Femur (tissue), 1 donor: ENCODE measurements at places on chromosomes 4 and X.

- DNase-seq, result no peak
Measured at GRCh38 chr4:178387756-178388155, 945.5 kb upstream of the AGA start.

DNA sequence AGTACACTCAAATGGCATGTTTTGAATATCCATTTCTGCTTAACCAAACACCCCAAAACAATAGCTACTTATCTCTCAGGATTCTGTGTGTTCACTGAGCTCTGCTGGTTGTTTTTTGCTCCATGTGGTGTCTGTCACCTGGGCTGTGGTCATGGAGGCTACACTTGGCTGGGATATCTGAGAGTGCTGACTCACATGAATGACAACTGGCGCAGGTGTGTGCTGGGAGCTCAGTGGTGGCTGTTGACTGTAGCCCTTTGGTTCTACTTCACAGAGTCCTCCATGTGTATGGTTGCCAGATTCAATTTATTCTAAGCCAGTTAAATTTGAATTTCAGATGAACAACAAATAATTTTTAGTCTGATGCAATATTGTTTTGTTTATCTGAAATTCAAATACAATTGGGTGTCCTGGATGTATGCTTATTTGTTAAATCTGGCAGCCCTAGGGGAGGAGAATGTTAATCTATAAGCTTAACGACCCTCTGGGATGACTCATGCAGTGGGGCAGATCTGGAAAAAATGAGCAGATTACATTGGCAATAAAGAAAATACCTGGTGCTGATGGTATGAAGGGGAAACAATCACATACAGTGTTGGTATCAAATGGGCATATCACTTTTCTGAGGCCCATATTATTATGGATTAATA lies 28.2 kb upstream of the TCEAL4 start:
- DNase-seq, result no peak

GRCh38 chr4:7964890-7965662 lies 25.4 kb upstream of the AFAP1 start:
- peak; percentile 42 for DNase-seq

GRCh38 chr4:52069571-52069970 lies 18.5 kb downstream of the SPATA18 start:
- DNase-seq, result no peak

DNA sequence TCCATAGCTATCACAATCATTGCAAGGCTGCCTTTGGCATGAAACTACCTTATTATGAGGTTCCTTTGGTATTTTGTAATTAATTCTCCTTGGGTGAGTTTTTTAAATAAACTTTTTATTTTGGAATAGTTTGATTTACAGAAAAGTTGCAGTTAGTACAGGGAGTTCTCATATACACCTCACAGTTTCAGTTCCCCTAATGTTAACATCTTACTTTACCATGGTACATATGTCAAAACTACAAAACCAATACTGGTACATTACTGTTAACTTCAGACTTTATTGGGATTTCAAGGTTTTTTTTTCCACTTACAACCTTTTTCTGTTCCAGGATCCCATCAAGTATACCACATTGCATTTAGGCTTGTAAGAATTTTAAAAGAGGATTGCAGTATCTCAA lies 52.0 kb upstream of the RGN start:
- DNase-seq, result no peak

DNA sequence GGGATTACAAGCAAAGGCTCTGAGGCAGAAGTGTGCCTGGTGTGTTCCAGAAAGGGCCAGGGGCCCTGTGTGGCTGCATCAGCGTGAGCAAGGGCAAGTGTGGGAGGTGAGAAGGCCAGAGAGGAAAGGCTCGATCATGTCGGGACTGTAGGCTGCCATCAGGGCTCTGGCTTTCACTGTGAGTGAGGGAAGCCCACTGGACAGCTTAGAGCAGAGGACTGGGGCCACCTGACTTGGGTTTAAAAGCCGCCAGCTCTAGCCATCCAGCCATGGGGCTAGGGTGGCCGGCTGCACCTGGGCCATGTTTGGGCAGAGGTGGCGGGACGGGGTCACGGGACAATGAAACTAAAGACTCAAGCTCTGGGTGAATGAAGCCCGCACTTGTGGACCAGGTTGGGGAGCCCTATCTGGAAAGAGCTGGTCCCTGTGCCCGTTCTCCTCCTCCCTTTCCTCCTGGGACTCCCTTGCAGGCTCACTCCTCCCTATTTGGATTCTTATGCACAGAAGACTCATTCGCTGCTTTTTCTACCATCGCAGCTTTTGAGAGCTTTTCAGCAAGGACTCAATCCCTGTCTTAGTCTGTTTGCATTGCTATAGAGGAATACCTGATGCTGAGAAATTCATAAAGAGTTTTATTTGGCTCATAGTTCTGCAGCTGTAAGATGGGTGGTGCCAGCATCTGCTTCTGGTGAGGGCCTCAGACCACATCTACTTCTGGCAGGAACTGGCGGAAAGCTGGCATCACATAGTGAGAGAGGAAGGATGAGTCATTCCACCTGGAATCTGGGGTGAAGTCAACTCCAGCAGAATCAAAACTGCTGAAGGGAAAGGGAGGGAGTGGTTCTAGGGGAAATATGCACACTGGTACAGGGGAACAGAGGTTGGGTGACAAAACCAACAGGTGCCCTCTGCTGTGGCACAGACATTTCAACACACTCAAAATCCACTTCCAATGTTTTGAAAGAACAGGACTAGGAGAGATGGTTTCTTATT lies 15.3 kb downstream of the CTAG1B start:
- peak; percentile 59 for DNase-seq

GRCh38 chr4:25351777-25352416 lies 25.2 kb upstream of the ANAPC4 start:
- no peak for DNase-seq

DNA sequence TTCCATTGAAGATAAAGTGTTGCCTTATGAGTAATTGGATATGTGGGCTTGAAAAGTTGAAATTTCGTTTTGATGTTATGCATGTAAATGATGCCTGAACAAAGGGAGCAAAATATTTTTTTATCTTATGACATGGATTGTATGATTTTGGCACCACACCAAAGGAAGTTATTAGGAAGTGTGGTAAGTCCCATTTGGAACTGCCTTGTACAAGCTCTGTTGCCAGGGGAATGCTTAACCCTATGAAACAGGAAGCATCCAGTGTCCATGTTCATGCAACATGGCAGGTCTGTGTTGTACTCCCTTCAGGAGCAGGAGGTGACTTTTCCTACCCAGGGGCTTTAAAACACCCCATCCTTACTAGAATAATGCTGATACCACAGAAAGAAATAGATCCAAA lies 13.2 kb downstream of the SMPX start:
- no peak for DNase-seq

DNA sequence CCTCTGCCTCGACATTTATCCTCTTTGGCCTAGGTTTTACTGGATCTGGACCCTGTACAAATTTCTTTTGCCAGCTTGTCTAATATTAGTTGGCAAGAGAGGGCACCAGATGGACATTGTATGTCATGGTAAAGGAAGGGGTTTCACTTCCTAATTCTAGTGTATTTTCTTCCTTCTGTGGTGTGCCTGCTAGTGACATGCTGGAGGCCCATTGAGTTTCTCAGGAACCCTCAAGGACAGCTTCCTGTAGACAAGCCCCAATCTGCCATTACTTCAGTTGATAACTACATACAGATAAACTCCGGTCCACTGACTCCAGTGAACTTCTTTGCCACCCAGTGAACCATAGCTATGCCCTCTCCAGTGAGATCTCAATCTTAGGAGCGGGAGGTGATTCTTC lies 116.9 kb downstream of the STPG2 start:
- no peak for DNase-seq

GRCh38 chr4:185993328-185993973 lies 75.5 kb upstream of the TLR3 start:
- DNase-seq, result no peak

GRCh38 chr4:89290727-89291516 lies 16.7 kb downstream of the GPRIN3 start:
- DNase-seq, result no peak

GRCh38 chr4:55008166-55009056 lies 117.0 kb downstream of the KDR start:
- peak; percentile 28 for DNase-seq

DNA sequence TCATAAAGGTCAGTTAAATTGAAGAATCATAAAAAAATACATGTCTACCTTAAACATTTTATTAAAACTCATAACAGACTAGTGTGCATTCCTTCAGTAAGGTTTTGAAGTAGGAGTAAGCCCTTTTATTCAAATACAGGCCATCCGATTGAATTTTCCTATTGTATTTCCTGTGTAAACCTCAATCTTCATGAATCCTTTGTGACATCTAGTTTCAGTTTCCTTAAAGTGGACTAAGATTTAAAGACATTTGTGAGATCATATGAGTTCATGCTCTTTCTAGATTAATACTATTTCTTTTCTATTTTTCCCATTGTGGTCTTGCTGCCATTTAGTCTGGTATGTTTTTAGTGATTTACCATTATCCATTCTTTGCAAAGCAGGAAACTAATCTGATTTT lies 644.7 kb upstream of the BOD1L1 start:
- no peak for DNase-seq

DNA sequence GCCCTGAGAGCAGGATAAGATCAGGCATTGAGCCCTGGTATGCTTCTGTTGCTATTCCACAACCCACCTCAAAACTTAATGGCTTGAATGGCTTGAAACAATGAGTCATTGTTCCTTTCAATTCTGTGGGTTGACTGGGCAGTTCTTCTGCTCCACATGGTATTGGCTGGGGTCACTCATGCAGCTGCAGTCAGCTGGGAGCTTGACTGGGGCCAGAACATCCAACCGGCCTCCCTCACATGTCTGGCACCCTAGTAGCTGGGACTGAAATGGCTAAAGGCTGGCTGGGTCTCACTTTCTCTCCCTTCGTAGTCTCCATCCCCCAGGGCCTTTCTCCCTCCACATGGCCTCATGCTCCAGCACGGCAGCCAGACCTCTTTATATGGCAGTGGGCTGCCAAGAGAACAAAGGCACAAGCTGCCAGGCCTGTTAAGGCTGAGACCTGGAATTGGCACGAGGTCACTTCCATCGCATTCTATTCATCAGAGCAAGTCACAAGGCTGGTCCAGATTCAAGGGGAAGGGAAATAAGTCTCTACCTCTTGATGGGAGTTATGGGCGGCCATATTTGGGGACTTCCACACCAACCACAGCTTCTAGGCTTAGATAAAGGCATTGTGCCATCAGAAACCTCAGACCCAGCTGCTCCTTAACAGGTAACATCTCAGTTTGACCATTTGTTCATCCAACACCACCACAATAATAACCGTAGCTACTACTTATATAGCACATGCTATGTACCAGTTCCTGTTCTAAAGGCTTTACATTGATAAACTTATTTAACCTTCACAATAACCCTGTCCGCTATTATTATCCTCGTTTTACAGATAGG lies 159.7 kb upstream of the ATP6AP2 start:
- no peak for DNase-seq

- no peak for DNase-seq
Measured at GRCh38 chrX:129403974-129404669, 119.2 kb downstream of the SMARCA1 start.

DNA sequence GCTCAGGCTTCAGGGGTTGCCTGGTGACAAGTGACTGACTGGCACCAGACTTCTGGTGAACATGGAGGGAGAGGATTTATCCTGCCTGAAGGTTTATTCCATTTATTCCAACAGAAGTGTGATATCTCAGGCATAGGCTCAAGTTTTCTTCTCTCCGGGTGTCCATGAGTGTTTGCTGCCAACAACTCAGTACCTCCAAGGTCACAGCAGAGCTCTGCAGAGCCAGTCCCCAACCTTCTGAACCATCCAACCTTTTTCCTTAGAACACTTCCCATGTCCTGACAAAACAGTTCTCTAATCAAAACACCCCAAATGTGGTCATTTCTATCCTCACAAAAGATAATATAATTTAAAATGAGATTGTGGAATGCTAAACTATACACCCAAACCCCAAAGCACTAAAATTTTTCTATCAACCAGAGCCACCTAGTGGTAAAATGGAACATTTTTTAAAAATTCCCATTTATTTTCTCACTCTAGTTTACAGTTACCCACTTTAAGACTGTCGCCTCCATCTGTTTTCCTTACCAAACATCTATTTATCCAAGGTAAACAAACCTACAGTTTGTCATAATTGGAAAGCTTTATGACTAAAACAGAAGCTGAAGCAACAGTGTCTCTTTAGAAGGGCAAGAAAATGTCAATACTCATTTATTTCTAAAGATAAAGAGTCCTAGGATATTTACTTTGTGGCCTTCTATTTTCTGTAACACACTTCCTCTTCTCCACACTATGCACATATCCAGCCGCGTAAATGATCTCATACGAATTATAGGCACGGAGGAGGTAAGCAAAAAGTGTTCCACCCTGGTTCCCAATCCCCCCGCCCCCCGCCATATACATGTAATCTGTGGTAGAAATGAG lies 39.5 kb downstream of the TMEM154 start:
- DNase-seq, result no peak

- DNase-seq, result no peak
Measured at GRCh38 chrX:149563359-149563758, 13.6 kb upstream of the HSFX3 start.

DNA sequence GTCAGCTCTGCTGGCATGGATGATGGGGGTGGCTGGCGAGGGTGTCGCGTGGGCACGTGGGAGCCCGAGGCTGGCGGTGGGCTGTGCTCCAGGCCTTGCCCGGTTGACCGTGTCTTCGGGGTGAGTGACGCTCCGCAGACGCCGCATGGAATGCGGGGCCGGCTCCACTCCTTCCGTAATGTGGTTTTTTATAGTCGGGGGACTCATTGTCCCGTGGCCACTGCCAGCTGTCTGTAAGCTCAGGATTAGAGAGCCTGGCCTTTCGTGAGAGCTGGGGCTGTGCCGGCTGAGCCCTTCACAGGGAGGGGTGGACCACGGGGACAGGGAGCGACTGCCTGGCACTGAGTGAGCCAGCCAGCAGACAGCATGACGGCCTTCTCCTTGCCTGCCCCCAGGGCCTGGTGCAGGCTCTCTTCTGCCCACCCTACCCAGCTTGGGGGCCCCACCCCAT lies 20.4 kb downstream of the DOK7 start:
- peak; percentile 75 for DNase-seq

GRCh38 chr4:110953898-110954297 lies 331.0 kb upstream of the PITX2 start:
- no peak for DNase-seq

DNA sequence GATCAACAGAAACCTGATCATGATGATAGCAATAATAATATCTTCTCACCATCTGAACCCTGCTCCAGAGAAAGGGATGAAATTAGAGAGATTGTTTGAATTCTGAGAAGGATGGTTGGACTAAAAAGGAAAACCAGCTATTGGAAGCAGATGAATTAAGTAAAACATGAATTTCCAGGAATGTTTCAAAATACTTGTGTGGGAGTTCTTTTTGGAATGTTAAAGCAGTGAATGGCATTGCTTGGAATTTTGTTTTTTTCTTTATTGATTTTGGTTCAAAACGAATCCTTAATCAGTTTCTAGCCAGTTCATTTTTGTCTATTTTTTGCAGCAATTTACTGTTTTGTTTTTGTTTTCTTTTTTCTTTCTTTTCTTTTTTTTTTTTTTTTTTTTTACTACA lies 150.3 kb downstream of the NHS start:
- no peak for DNase-seq

- no peak for DNase-seq
Measured at GRCh38 chr4:140382732-140383131, 9.3 kb downstream of the SCOC start.
